ENCODE measurements at places on chromosomes 12 and 14.

DNA sequence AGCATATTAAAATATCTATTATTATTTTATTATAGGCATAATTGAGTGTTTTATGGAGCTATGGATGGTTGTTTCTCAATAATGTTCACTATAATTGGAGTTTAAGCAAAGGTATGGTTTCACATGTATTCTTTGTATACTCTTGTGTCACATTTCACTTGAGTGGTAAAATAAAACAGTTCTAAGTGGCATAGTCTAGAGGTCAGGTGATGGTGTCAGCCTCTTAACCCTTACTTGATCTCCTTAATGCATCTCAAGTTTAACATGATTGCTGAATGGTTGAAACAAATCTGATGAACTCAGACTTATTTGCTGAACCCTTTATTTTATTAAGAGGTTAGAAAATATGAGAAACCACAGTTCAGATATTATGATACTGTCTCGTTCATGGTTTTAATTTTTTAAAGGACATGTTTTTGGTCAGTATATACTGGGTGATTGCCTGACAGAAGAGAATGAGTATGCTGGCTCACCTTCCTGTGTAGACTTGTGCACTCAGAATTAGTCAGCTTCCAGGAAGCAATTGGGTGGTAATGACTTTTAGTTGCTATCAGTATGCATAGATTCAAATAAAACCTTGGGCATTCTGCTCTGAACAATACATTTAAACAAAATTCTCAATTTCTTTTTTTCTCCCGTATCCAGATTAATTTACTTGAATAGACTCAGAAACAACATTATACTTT, 464.6 kb downstream of the PCNX1 start:
- no peak for DNase-seq

DNA sequence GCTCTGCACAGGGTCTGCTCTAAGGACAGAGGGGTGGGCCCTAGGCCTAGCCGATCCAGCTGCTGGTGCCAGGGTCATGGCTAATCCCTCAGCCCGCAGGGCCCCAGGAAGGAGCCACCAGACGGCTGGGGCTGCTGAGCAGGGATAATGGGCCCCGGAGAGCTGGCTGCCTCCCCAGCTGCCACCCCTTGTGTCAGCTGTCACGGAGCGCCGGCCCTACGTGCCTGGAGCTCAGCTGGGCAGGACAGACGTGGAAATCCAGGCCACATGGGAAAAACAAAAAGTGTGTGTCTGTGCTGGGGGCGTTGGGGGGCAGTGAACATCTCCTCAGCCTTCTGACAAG, 36.2 kb downstream of the CHGA start:
- no peak for DNase-seq

GRCh38 chr14:67526676-67527459, 6.2 kb upstream of the PLEKHH1 start:
- DNase-seq, result peak; percentile 52

DNA sequence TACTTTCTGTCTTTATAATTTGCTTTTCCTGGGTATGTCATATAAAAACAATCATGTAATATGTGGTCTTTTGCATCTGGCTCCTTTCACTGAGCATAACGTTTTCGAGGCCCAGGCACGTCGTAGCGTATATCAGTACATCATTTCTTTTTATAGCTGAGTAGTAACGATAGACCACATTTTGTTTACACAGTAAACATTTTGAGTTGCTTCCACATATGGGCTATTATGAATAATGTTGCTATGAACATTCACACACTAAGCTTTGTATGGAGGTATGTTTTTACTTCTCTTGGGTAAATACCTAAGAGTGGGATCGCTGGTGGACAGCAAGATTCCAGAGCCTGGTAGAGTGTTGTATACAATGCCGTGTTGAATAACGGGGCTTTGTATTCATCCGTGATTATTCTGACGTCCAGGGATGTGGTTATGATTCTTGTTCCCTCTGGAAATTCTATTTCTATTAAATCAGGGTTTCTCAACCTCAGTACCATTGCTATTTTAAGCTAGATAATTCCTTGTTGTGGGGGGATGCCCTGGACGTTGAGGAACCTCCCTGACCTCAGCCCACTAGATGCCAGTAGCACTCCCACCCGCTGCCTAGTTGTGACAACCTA, 38.9 kb upstream of the CIT start:
- no peak for DNase-seq

- no peak for DNase-seq
Observed at GRCh38 chr12:105887131-105887530, 251.6 kb downstream of the NUAK1 start.

DNA sequence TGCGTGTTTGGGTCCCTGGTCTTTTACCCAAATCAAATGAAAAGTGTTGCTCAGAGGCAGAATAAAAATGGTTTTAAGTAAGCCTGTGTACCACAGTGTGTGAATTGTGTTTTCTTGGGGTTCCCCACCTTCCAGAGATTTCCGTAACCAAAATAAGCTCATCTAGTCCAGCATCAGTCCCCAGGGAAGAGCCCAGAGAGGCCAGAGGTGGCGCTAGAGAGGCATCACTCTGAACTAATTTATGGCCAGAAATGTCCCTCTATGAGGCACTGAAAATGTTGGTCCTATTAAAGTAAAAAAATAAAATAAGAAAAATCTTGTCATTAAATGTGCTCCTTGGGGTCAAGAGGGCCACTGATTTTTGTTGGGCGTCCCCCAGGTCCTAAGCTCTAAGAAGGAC, 24.9 kb upstream of the PRKAB1 start:
- peak; percentile 11 for DNase-seq
